ENCODE measurements at places on chromosomes 1 and 21. TPM values are rescaled to one million over a fixed set of nuclear protein-coding genes. Genes with fewer than 3 reads are reported as not detected.

Gene SRSF10
- total RNA-seq = 90.7 TPM

Gene ADORA1
- total RNA-seq = 1.3 TPM

Gene IARS2
- 89.4 TPM for total RNA-seq

Gene C1orf53
- 4.3 TPM for total RNA-seq

Gene AGMAT
- 5.4 TPM for total RNA-seq

Gene PKN2
- total RNA-seq = 11.1 TPM

Gene NR1I3
- 0.15 TPM for total RNA-seq

Gene S100A13
- 175 TPM for total RNA-seq

Gene PRAMEF1
- not detected for total RNA-seq

Gene ACOT11
- 2.0 TPM for total RNA-seq

Gene KIF21B
- total RNA-seq = 2.5 TPM

Gene URB1
- 10.5 TPM for total RNA-seq

Gene MMEL1
- total RNA-seq = 0.18 TPM

Gene PLD5
- 1.4 TPM for total RNA-seq

Gene LIPI
- not detected for total RNA-seq

Gene CFHR3
- total RNA-seq = 0.10 TPM

Gene NTMT2
- total RNA-seq = not detected

Gene MPL
- 0.14 TPM for total RNA-seq

Gene S100A7A
- total RNA-seq = not detected

Gene ANGPTL3
- total RNA-seq = not detected

Gene MFSD2A
- 4.3 TPM for total RNA-seq

Gene CD58
- total RNA-seq = 21.8 TPM

Gene SERINC2
- 17.5 TPM for total RNA-seq

Gene PRMT6
- total RNA-seq = not detected

Gene MRPL37
- total RNA-seq = 91.3 TPM

Gene SPATA17
- 2.8 TPM for total RNA-seq

Gene LYPD8
- 0.09 TPM for total RNA-seq

Gene TNFSF4
- total RNA-seq = not detected

Gene SPATA21
- 0.05 TPM for total RNA-seq

Gene SPRR4
- not detected for total RNA-seq

Gene FNDC5
- 0.44 TPM for total RNA-seq

Gene CD1C
- not detected for total RNA-seq

Gene FCER1A
- total RNA-seq = not detected

Gene PPIAL4G
- total RNA-seq = not detected

Gene CFHR4
- not detected for total RNA-seq

Gene MXRA8
- total RNA-seq = 0.21 TPM

Gene MROH7
- total RNA-seq = not detected

Gene ZBTB8A
- 4.0 TPM for total RNA-seq

Gene KRTAP10-4
- not detected for total RNA-seq

Gene FCRL2
- not detected for total RNA-seq

Gene HOOK1
- total RNA-seq = 0.37 TPM

Gene PRKCZ
- 10.1 TPM for total RNA-seq

Gene CD101
- total RNA-seq = 0.10 TPM

Gene TNFSF18
- not detected for total RNA-seq

Gene FMO4
- total RNA-seq = 0.50 TPM

Gene PGLYRP4
- not detected for total RNA-seq

Gene CATSPERE
- 0.09 TPM for total RNA-seq

Gene SV2A
- 0.09 TPM for total RNA-seq

Gene FCRL6
- not detected for total RNA-seq

Gene SMCP
- not detected for total RNA-seq

Gene LRRC7
- total RNA-seq = not detected

Gene CD1B
- not detected for total RNA-seq

Gene OR2L5
- not detected for total RNA-seq

Data from A549 treated with CORT108297 at 1 μM for 4 hours (cell line).